Spleen (tissue), 13 donors: ENCODE measurements at places on chromosomes 7 and 10.
A peak's percentile ranks its signal among the peaks of the same experiment; 100 is the strongest.

- no peak for DNase-seq
These were observed 750.2 kb upstream of the IGFBP3 start for GRCh38 chr7:46671108-46671769.

- no peak for DNase-seq
These were observed 165.6 kb downstream of the AVL9 start for GRCh38 chr7:32660936-32661335.

DNA sequence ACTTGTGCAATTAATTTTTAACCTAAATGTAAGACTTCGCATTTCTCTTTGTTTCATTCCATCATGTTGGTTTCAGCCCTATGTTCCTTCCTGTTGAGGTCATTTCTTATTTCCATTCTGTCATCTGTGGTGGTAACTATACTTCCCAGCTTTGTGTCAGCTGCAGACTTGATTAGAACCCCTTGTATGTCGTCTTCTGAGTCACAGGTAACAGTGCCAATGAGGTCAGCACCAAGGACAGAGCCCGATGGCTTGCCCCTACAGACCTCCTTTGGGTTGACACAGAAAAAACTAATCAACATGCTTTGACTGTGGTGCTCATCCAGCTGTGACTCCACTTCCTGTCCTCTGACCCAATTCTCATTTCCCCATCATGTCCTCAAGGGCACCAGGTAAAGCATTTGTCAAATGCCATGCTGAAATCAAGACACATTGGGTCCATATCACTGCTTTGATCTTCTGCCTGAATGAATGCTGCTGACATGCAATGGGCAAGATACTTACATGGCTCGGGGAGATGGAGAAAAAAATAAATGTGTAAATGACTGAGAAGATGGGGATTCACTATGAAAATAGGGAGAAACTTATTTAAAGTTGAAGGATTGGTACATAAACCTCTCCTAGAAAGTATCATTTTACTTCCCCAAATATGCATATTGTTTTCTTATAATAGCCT is 25.6 kb upstream of the CRTAC1 start:
- no peak for DNase-seq

DNA sequence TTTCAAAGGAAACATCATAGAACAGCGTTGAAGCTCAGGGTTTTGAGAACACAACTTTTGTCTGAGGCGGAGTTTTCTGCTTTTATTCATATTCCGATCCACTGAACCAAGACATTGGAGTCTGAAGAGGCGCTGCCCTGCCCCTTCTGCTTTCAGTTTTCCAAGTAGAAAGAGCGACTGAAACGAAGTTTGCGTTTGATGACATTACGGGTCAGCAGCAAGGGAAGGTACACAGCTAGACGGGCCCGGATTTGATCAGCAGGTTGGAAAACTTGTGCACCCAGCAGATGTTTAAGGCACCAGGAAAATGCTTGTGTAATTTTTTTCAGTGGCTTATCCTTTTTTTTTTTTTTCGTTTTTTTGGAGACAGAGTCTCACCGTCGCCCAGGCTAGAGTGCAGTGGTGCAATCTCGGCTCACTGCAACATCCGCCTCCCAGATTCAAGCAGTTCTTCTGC is 720 bp downstream of the SUN1 start:
- peak; percentile 16 for DNase-seq

DNA sequence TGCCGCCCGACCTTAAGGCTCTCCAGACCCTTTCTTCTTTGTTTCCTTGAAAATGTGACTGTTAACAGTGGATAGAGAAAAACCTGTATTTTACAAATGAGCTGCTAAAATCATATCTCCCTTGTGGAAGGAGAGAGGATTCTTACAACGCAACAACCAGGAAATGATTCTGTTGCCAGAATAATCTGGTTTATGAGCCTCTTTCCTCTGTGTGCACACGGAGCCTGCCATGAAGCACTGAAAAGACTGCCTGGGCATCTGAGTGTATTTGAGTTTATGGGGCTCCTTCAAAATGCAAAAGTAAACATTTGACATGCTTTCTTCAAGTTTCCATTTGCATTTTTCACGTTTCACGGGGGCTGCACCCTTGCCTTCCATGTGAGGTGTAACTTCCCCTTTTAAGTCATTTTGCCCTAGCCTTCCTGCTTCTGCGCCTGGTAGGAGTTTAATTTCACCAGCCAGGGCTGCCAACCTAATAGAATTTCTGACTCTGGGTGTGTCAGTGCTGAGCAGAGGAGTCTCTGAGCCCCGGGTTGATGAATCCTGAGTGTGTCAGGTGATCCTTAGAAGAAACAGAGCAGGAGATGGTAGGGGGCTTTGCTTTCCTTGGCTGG is 101.2 kb downstream of the GRB10 start:
- DNase-seq, result no peak

GRCh38 chr7:75532639-75533038 is 40.5 kb downstream of the SPDYE5 start:
- no peak for DNase-seq

DNA sequence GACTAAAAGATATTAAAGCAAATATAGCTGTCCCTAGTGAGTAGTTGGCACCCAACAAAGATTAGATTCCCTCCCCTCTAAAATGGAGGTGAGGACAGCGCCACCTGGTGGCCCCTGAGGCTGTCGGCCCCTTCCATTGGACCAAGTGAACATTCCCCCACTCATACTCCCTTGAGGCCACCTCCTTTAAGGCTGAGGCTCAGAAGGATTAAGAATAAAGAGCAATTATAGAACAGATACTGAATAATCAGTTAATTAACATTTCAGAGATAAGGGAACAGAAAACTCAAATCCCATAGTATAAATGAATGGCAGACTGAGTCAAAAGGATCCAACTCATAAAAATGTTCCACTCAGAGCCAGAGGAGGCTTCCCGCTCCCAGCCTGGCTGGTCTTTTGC is 130.4 kb upstream of the GHITM start:
- DNase-seq, result no peak

DNA sequence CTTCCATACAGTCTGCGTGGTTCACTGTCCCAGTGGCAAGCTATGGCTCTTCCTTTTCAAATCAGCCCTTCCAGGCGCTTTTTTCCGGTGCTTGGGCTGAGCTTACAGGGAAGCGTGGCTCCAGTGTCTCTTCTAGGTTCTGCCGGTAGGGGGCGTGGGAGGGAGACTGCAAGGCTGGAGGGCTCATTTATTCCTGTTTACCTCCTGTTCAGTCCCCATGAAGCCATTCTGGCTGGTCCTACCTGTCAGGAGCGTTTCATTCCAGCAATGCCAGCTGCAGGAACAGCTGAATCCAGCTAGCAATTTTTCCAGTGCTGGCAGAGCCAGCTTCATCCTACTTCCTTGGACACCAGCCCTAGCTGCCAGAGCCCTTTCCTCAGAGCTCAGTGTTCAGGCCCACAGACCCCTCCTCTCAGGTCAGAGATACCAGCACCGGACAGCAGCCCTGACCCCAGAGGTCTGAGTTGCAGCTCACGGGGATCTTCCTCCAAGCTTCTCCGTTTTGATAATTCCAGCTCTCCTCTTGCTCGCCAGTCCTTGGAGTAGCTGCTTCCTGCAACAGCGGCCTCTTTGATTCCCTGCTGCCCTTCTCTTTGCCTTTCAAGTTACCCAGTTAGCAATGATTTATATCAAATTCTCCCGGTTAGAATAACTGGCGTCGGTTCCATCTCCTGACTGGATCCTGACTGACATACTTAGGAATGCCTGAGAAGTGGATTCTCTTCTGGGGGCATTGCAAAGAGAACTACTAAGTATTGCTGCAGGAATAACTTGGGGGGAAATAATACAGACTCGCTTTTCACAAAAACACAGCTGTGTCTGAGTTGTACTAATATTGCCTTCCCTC is 129.8 kb downstream of the FRMD4A start:
- DNase-seq, result no peak

GRCh38 chr10:18577823-18578685 is 73.3 kb downstream of the NSUN6 start:
- no peak for DNase-seq

- no peak for DNase-seq
These were observed 11.0 kb upstream of the TSPAN13 start for GRCh38 chr7:16742547-16742946.

GRCh38 chr10:73732426-73732825 is 11.7 kb upstream of the SEC24C start:
- DNase-seq, result no peak

GRCh38 chr7:27143023-27143949 is at the start of gene HOXA5:
TSS of gene HOXA5 (minus strand) at chr7:27143681. CDS start at chr7:27143607, 74 bp downstream.
- peak; percentile 90 for DNase-seq

GRCh38 chr10:22250897-22251660 is 33.3 kb upstream of the EBLN1 start:
- DNase-seq, result no peak

DNA sequence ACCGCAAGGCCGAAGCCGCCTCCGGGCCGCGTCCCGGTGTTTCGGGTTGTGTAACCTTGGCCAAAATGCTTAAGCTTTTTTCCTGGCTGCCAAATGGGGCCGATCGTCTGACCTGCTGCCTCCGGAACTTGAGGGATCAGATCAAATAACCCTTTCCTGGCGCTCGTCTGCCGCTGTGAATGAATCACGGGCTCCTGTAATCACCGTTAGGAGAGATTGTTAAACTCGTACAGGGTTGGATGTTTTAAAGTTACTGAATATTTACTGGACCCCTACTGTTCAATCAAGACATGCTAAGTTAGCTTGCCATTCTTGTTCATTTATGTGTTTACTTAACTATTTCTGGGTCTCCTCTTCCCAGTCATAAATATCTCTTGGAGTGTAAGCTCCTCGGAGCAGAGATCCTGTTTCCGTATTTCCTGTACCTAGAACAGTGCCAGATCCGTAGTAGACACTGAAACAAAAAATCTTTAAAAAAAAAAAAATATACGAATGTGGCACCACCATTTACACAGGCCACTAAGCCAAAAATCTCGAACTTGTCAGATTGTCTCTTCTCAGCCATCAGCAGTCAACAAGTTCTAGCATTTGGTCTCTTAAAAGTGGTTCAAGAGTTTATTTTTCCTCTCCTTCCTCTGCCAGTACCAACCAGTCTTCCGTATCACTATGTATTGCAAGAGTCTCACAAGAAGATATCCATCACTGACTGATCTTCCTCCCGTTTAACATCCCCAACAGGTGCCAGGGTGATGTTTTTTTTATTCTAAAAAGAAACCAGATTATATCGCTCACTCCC is 650 bp upstream of the TM9SF3 start:
- DNase-seq, result no peak

DNA sequence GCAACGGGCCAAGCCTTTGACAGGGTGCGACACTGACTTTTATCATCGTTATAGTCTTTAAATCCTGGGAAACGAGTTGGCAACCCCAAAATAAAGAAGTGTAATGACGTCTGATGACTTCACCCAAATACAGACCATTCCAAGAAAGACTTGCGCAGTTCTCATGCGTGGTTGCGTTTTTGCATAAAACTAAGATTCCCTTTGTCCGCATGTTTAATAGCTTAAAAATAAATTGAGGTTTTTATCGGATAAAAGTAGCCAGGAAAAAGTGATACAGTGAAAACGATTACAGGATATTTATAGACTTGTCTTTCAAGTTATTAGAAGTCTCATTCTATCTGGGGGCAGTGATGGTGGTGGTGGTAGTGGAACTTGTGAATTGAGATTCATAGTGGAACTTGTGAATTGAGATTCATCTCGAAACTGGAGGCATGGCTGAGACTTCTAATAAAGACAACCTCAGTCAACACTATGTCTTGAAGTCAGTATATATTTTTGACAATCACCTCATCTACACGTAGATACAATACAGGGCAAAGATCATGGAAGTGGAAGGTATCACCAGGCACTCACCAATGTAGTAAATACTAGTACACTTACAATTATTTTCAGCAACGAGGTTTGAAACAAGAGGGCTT is 1.2 kb upstream of the NAMPT start:
- DNase-seq, result no peak

DNA sequence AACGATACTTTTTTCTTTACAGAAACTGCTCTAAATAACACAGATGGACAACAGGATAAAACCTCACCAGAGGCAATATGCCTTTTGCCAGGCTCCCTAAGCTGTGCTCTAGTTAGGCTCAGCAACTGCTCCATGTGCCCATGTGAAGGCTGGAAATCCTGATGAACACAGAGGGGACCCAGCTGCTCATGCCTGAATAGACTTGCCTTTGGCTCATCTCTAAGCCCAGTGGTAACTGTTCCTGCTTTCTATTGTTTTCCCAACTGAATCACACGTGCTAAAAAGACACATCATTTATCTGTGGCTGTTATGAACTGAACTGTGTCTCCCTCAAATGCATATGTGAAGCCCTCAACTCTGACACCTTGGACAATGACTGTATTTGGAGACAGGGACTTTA is 110.4 kb downstream of the RNF216 start:
- DNase-seq, result no peak

DNA sequence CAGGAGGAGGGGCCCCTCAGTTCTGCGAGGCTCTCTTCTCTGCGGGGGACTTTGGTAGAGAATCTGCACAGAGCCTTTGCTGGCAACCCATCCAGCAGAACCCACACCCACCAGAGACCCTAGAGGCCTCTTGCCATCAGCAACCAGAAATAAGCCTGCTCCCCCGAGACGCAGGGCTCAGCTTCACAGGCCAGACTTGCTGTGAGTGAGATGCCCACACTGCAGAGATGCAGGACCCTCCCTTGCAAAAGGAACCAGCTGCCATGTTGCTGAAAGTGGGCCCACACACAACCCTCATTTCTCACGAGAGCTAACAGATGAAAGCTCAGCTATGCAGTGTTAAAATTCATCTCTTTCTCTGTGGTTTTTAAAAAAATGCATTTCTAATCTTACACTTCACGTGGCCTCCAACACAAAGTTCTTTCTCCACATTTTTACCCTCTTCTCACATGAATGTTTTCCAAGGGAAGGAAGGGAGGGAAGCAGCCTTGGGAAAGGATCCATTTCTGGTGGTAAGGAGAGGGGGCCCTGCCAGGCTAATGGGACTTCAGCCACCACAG is 171.6 kb downstream of the CCDC3 start:
- DNase-seq, result peak; percentile 54

GRCh38 chr10:100744136-100744986 is 1.0 kb upstream of the PAX2 start:
- DNase-seq, result no peak

GRCh38 chr7:33357846-33358245 is 228.5 kb downstream of the BBS9 start:
- DNase-seq, result no peak

DNA sequence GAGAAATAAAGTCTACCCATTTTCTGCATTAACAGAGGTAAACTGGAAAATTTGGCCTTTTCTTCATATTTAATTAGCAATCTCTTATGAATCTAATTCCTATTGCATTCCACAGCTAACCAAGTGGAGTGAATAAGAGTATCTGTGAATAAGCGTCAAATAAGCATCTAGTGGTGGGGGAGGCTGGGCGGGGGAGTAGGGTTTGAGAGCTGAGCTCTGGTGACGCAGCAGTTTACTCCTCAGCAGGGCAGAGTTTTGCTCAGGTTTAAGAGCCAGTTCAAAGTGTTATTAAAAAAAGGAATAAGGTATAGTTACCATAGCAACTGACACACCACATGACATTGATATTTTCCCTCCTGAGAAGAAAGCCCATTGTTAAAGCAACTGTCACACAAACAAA is 1346.8 kb upstream of the CELF2 start:
- DNase-seq, result no peak

GRCh38 chr10:60336901-60337630 is 52.6 kb downstream of the ANK3 start:
- no peak for DNase-seq
